BJ (cell line): ENCODE measurements at places on chromosomes 5 and 9.
A peak's percentile ranks its signal among the peaks of the same experiment; 100 is the strongest.

GRCh38 chr9:89765211-89765946, 160.6 kb downstream of the GADD45G start:
- no peak for DNase-seq

- no peak for DNase-seq
These were observed 639 bp upstream of the RASA1 start for GRCh38 chr5:87266914-87267573.

DNA sequence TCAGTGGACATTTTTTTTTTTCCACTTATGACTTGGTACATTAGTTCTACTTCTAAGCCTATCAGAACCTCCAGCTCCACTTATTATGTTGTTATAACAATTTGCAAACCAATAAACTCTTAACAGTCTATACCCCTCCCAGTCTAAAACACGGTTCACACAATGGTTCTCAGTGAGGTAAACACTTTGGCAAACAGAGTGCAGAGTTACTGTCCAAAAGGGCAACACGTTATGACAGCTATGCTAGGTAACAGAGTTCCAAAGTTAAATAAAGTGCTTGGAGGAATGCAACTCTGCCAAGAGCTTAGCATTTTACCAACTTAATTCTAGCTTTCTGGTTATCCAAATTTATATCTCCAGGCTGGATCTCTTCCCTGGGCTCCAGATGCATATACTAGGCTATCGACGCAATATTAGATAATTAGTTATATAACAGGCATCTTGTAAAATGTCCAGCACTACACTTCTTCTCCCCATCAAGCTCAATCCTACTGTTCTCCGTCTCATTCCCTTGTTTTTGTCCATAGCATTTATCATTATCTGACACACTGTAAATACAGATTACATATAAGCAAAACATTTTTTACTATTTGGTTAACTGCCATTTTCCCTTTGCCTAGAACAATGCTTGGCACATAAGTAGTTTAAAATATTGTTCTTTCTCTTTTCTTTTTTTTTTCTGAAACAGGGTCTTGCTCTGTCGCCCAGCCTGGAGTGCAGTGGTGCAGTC, 14.3 kb downstream of the FNBP1 start:
- no peak for DNase-seq

- no peak for DNase-seq
These were observed 128.0 kb upstream of the IL12B start for GRCh38 chr5:159458217-159458711.

GRCh38 chr5:95733107-95733665, 2.0 kb downstream of the RHOBTB3 start:
- no peak for DNase-seq

GRCh38 chr5:168701641-168702040, 122.5 kb upstream of the PANK3 start:
- no peak for DNase-seq

- DNase-seq: no peak
These were observed 2.9 kb upstream of the PTGS1 start for GRCh38 chr9:122367774-122368460.

DNA sequence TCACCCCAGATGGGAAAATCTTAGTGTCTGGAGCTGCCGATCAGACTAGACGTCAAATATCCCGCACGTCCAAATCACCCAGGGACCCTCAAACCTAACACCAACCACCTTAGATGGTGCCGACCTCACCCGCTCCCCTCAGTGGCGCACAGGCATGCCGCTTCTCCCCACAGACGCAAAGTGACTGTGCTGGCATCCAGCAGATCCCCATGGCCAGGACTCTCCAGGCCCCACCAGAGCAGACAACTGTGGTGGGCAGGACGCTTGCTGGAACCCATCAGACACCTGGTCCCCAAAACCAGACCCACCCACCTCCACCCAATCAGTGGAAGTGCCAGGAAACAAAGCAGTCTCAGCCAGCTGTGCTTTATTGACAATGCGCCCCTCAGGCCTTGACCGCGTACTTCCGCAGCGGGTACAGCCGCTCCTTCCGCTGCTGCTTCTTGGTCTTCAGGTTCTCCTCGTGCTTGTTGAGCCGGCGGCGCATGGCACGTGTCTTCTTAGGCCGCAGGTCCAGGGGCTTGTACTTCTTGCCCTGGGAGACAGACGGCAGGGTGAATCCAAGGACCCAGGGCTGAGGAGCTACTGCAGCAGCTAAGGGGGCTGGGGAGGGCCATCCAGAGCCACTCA, 4.1 kb downstream of the RPL35 start:
- no peak for DNase-seq

DNA sequence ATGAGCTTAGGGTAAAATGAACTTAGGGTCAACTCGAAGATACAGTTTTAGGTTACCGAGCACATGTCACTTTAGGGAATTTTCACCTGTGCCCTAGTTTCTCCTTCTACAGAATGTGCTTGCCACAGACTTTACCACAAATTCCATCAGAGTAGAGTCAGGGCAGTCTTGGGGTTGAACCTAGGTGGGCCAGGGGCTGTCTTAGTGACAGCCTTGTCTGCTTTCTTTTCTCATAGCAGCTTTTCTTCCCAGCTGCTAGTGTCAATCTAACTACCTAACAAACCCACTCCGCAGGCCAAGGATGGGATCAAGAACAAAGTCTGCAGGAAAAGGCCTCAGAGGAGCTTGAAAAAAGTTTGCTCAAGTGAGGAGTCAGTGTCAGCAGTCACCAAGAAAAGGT, 458.1 kb upstream of the CDH18 start:
- DNase-seq: no peak

DNA sequence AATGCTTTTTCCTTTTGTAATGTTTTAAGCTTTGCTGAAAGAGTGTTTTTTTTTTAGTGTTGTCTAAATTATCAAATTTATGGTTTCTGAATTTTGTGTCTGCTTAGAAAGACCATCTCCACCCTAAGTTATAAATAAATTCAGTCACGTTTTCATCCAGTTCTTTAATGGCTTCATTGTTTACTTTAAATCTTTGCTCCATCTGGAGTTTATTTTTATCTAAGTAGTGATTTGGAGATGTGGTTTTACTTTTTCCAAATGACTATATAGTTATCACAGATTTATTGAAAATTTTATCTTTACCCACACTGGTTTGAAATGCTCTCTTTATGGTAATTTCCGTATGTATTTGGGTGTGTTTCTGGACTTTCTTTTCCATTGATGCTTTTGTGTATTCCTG, 577.2 kb upstream of the ZNF608 start:
- no peak for DNase-seq

DNA sequence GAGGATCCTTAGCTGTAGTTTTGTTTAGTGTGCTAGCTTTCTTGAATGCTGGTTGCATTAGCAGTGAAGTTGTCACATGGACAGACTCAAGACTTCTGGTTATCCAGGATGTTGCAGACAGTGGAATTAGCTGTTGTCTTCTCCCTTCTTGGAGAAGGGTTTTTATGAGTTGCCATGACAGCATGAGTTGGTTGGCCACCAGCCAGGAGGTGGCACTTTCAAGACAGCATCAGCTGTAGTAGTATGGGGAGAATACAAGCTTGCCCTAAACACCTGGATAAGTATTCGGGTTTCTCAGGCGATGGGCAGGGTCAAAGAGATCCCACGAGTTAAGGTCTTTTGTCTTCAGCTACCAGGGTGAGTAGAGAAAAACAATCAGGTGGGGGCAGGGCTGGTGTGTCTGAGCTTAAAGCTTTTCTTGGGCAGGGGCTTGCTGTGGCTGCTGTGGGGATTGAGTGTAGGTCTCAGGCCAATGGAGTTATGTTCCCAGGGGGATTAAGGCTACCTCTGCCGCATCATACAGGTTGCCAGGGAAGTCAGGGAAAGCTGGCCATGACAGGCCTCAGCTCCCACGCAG, 7.7 kb upstream of the C5orf47 start:
- DNase-seq: no peak

DNA sequence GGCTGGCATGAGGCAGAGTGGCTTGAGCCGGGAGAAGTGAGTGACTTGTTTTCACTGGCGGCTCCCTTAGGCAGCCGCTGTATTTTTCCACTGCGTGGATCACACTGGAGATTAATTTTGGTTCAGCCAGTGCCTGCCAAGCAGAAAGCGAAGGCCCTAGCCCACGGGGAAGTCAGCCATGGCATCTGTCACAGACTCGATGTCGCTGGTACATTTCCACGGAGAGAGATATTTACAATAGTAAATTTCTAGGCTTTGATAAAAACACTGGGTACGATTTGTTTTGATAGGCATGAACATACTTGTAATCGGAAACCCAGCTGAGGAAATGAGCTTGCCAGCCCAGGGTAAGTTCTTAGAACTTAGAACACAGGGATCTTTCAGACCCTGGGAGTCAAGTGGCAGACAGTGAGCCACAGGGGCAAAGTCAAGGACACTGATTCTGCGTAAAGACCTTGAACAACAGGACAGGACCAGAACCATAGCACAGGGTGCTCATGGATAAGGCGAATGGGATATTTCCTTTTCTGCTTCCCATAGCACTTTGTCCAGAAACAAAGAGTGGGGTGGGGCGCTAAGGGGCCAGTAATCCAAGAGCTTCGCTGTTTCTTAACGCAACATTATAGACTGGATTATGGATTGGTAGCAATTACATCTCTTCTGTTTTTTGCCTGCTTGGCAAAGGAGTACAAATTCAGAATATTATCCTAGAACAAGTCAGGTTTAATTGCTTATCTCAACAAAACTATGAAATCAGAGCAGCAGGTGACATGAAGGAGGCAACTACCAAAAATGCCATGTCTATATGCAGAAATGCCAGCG, 4.5 kb downstream of the DUSP1 start:
- peak; percentile 78 for DNase-seq

DNA sequence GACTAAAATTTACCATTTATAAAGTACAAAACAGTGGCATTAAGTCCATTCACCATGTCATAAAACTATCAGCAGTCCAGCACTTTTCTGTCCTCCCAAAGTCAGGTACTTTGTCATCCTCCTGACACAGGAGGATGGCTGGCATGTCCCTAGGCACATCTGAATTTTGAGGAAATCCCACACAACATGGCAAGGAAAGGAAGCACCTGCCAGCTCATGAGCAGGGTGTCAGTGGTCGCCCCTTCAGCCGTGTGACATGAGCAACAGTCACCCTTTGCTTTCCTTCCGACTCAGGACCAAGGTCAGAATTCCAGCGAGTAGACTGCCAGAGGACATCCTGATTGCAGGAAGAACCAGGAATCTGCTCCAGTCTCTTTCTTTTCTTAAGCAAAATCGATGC, 77.1 kb downstream of the PPARGC1B start:
- no peak for DNase-seq

DNA sequence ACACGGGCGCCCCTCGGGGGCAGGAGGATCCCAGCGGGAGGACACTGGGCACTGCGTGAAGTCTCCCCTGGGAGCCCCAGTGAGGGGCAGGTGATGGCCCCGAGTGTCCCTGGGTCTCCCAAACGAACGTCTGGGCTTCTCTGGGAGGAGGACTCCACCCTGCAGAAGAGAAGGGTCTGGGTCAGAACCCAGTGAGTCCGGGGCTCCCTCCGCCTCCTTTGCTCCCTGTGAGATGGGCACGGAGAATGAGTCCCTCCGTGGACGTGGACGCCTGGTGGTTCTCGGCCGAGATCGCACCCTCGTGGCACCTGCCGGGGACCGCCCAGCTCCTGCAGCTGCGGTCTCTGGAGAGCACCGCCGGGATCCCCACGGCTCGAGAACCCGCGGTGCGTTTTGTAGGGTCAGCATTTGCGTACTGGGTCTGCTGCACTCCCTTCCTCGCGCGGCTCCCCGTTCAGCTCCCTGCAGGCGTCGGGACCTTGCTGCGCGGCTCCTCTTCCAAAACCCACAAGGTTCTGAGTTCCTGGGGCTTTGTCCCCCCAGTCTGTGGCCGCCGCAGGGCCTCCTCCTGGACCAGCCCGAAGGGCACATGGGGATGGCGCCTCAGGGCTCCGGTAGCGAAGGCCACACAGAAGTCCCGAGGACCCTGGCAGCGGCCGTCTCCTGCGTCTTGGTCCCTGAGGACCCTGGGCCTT, 10.2 kb upstream of the CEP72 start:
- DNase-seq: no peak

- DNase-seq: peak; percentile 79
These were observed 304.0 kb downstream of the PJA2 start for GRCh38 chr5:109105631-109106267.

- no peak for DNase-seq
These were observed 470.6 kb downstream of the CCDC171 start for GRCh38 chr9:16023446-16023845.

- peak; percentile 18 for DNase-seq
These were observed 174.2 kb upstream of the TBC1D2 start for GRCh38 chr9:98429613-98430012.
